Progenitor cell of endocrine pancreas (in vitro differentiated cells): ENCODE measurements at places on chromosomes 5 and 9. TPM values are rescaled to one million over a fixed set of nuclear protein-coding genes. Genes with fewer than 3 reads are reported as not detected.

GRCh38 chr9:36898431-36899020 lies 135.5 kb downstream of the PAX5 start:
- no peak for DNase-seq

DNA sequence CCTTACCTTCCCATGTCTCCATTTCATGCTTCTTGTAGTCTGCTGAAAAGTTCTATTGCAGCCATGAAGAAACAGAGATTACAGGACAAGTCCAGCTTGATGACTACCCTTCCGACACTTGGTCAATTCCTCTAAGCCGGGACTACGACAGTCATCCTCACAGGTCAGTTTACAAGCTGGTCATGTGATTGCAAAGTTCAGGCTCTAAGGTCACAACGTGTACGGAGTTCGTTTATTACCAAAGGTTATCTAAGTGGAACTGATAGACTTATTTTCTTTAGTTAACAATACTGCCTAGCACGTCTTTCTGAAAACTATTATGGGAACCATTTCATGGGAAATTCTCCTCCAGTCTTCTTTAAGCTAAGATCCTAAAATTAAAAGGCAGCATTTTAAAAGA lies 88.5 kb upstream of the NR5A1 start:
- DNase-seq = no peak

DNA sequence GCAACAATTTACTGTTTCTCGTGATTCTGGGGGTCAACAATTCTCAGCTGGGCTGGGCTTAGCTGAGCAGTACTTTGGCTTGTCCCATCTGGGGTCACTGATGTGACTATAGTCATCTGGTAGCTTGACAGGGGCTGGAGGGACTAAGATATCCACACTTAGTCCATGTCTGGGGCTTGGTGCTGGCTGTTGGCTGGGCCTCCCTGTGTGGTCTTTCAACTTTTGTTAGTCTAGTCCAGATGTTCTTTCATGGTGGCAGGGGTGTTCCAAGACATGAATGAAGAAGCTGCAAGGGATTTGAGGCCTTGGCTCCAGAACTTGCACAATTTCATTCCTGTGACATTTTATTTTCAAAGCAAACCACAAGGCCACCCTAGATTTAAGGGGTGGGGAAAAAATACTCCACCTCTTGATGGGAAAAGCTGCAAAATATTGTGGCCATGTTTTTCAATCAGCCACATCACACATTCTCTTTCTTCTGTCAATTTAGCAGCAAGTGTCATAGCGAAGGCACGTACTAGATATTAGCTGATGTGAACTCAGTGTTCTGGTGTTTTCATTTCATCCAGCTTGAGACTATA lies 59.2 kb downstream of the TSSK1B start:
- no peak for DNase-seq

DNA sequence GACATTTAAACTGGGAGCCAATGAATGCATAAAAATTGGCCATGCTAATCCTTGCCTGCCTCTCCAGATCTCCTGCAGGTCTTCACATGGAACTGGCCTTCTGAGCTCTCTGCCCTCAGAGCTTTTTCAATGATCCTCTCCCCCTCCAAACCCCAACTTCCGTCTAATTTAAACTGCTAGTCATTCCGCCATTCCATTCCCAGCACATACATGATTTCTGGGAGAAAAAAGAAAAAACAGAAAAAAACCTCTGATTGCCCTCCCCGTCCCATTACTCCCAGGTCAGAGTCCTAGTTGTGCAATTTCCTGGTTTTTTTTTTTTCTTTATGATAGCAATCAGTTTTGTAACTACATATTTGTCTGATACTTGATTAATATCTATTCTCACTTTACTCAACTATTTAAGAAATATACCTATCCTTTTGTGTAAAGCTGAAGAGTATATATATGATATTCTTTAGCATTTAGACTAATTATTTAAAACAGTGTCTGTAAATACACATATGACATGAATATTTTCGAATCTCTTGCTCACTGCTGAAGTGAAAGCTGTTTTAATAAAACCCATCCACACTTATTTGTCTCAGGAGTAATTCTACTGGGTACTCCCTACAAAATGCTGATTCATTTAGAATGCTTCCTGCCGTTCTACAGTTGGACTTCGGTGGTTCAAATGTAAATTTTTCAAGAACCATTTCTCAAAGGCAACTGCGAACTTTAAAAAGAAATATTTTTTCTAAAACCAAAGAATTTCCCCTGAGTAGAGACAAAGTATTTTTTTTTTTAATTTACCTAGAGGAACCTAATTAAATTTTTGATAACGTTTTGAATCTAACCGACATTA lies 1.6 kb downstream of the HINT1 start:
- DNase-seq = no peak

DNA sequence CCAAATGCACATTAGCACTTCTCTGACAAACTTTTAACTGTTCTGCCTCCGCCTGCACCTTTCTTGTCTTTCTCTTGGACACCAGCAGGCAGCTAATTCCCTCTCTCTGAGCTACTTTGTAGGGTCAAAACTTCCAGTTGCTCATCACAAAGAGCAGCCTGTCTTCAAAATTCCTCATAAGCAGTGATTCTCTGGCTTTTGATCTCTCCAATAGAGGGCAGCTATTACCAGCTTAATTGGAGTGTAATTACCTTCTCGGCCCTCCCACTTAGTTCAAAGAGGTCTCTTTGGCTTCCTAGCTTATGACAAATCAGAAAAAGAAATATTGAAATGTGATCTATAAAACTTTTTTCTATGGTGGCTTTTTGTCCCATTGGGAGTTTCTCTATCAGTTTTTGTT lies 43.6 kb upstream of the RAD23B start:
- no peak for DNase-seq

GRCh38 chr5:126364206-126364902 lies 58.9 kb upstream of the GRAMD2B start:
- no peak for DNase-seq

Gene NPR3
- total RNA-seq = 0.89 and 1.0 TPM in 2 replicates

Gene GFRA3
- 22.9 and 24.4 TPM in 2 replicates for total RNA-seq

Gene DAB2
- 43.9 and 46.0 TPM in 2 replicates for total RNA-seq

Gene TEX48
- not detected in 2 replicates for total RNA-seq

Gene FRMPD1
- 0.31 and 0.44 TPM in 2 replicates for total RNA-seq
